ENCODE measurements at places on chromosomes 12 and 14. TPM values are rescaled to one million over a fixed set of nuclear protein-coding genes. Genes with fewer than 3 reads are reported as not detected.
A peak's percentile ranks its signal among the peaks of the same experiment; 100 is the strongest.

GRCh38 chr14:80627745-80628144, 313.8 kb downstream of the CEP128 start:
- DNase-seq: no peak

The RTN1 gene
- total RNA-seq: 10.6 TPM

The BHLHE41 gene
- 1.5 TPM for total RNA-seq

The TMEM229B gene
- total RNA-seq: 2.6 TPM

The PRB2 gene
- not detected for total RNA-seq

GRCh38 chr12:4216187-4216927, 57.2 kb upstream of the CCND2 start:
- DNase-seq: no peak

- no peak for DNase-seq
These were observed 212.0 kb downstream of the CACNA1C start for GRCh38 chr12:2264651-2265232.

DNA sequence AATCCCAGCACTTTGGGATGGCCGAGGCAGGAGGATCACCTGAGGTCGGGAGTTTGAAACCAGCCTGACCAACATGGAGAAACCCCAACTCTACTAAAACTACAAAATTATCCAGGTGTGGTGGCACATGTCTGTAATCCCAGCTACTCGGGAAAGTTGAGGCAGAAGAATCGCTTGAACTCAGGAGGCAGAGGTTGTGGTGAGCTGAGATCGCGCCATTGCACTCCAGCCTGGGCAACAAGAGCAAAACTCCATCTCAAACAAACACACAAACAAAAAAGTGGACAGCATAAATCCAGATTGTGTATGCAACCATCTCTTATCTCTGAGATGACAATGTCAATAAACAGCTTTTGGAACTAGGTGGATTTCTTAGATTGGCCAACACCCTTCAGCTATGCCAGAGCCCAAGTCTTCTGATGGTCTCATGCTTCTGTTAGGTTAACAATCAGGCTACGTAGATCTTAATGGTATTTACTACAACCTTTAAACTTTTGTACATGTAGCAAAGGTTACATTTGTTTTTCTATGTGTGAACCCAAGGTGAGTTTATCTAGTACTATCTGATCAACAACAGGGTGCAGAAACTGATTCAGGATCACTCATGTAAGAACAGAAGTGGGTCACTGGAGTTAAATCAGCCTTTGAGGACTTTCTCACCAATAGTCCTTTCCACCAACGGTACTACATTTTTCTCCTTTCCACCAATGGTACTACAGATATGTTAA, 73.7 kb downstream of the DUSP16 start:
- DNase-seq: no peak

The PLCZ1 gene
- total RNA-seq: 0.73 TPM

GRCh38 chr12:84058136-84058535, 854.5 kb downstream of the SLC6A15 start:
- DNase-seq: no peak

- DNase-seq: no peak
These were observed 550.0 kb upstream of the TBX3 start for GRCh38 chr12:115233891-115234543.

- no peak for DNase-seq
These were observed 493 bp downstream of the NUMB start for GRCh38 chr14:73457924-73458182.

DNA sequence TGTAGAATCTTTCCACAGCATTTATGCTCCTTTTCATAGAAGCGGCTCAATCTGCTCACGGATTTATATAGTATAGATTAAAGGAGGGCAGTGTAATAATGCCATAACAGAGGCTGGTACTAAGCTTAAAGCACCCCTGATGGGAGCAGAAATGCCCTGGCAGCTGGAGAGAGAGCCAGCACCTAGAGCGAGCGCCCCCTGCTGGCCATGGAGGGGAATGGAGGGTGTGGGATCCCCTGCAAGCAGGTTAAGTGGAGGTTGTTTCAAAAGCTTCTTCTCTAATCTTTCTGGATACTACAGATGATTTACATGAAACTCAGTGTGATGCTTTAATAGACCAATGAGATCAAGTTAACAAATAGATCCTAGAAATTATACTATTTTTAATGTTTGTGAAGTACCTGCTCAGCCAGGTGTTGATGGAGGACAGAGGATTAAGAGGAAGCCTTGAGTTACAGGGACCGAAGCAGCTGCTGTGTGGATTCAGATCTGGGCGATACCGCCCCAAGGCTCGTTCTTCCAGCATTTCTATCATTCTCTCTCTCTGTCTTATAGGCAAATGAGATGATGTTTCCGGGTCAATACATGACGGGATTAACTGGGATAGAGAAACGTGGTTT, 1519.3 kb upstream of the TMEM132C start:
- DNase-seq: peak; percentile 59

- DNase-seq: no peak
These were observed 815 bp downstream of the DEGS2 start for GRCh38 chr14:100158566-100159093.

The MYF6 gene
- total RNA-seq: not detected

The INF2 gene
- 184 TPM for total RNA-seq

DNA sequence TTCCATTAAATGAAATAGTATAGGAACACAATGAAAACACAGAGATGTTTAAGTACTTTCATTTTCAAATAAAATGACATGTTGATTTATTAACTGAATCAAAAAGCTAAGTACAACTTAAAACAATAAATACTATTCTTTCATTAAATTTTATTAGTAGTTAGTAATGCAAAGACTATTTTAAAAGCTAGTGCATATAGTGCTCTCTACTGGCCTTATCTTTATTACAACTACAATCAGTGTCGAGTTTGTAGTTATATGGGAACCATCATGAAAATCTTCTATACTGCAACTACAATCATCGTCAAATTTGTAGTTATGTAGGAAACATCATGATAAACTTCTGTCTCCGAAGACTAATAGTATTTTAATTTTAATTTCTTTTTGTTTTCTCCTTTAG, 8.9 kb upstream of the LIN7A start:
- no peak for DNase-seq

GRCh38 chr12:3041558-3042164, 35.5 kb upstream of the TSPAN9 start:
- peak; percentile 65 for DNase-seq

GRCh38 chr12:75792687-75793086, 238.9 kb downstream of the PHLDA1 start:
- no peak for DNase-seq

DNA sequence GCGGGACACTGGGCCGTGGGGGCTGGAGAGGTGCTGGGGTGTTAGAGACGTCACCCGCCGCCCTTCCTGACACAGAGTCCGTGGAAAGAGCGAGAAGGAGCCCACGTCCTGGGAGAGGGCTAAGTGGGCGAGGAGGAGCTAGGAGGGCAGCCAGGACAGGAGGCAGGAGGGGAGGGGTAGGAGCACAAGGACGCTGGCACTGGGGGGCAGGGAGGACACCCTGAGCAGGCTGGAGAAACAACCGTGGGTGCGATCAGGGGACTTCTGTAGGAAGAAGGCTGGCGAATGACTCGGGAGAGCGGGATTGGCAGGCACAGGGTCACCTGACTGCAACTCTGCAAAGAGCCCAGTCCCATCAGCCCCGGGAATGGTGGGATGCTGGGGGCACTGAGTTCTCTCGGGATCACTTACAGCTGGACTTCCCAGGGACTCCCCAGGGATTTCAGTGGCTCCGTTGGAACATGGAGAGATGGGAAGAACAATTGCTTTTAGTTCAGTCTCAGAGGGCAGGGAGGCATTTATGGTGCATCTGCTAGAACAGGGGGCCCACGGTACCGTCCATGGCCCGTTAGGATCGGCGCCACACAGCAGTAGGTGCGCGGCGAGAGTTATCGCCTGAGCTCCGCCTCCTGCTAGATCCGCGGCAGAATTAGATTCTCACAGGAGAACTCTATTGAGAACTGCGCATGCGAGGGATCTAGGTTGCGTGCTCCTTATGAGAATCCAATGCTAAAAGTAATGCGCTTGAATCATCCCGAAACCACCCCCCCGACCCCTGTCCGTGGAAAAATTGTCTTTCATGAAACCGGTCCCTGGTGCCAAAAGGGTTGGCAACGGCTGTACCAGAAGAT, 24.3 kb downstream of the UBR7 start:
- DNase-seq: peak; percentile 60

GRCh38 chr14:58865514-58866281, 227.9 kb downstream of the DACT1 start:
- DNase-seq: no peak

The GPR137C gene
- total RNA-seq: not detected

DNA sequence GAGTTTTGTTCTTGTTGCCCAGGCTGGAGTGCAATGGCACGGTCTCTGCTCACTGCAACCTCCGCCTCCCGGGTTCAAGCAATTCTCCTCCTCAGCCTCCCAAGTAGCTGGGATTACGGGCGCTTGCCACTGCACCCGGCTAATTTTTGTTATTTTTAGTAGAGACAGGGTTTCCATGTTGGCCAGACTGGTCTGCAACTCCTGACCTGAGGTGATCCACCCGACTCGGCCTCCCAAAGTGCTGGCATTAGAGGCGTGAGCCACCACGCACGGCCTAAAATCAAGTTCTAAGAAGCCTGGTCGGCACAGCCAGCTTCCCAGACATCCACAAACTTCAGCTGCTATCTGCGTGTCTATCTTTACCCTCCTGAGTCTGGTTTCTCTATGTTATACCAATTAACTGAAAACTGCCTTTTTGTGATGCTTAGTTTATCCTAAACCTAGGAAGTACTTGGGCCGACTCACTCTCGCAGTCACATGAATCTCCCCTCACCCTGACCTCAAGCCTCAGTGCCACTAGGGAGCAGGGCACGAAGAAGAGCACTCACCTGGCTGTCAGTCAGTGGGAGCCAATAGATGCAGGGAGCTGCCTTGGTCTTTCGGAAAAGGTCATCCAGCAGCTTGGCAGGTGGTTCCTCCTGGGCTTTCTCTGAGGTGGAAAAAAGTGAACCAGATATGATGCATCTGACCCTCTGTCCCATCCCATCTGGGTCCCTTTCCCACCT, 3.4 kb upstream of the CDH24 start:
- DNase-seq: no peak

GRCh38 chr14:22566845-22567244, 22.2 kb downstream of the DAD1 start:
- no peak for DNase-seq

- no peak for DNase-seq
These were observed 69.5 kb downstream of the ADAMTS20 start for GRCh38 chr12:43482311-43483085.

The KCNH5 gene
- total RNA-seq: 0.55 TPM

- DNase-seq: peak; percentile 37
These were observed 1.1 kb downstream of the GCH1 start for GRCh38 chr14:54901380-54902142.

The RBP5 gene
- total RNA-seq: not detected

- DNase-seq: no peak
These were observed 5.3 kb downstream of the ALDH1L2 start for GRCh38 chr12:105078712-105079570.

- DNase-seq: no peak
These were observed 298.1 kb upstream of the TMPO start for GRCh38 chr12:98217257-98217656.

DNA sequence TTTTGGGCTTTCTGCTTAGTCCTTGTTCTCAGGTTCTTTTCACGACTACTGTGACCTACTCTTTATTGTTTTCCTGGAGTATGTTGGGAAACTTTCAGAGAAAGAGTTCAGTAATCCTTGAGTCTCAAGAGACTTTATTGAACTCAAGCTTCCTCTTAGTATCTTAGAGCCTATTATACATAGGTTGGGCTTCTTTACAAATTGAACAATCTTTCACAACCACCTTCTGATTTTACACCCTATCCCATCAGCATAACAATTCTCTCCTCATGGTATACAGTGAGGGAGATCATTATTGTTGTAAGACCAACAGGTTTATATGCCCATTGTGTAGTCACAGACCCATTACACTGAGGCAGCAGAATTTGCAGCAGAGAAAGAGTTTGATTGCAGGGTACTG, 193.2 kb upstream of the IGF1 start:
- DNase-seq: no peak

- no peak for DNase-seq
These were observed 17.5 kb downstream of the KCNH5 start for GRCh38 chr14:63027719-63028118.

DNA sequence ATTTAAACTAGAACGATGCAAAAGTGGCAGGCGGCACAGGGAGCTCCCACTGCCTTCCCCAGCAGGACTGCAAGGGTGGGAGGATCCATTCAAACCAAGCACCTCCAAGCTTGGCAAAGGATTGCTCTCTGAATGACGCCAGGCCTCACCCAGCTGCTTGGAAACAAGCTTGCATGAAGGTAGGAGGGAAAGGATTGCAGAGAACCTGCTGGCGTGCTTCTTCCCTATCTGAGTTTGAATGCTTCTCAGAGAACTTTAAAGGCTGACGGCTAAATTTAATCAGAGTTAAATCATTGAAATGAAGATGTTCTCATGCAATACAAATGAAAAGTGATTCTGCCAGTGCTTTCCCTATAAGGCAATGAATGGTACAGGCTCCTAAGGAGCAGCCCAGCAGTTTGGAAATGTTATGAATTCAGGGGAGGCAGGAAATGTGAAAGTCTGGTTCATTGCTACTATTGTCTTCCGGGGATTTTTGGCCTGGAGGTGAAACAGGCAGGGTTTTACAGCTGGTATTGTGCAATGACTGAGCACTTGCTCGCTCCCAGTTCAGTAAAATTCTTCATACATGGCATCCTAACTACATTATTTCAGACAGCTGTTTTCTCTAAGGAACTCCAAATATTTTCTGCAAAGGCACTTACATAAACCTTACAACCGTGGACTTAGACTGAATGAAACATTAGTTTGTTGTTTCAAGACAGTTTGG, 31.9 kb upstream of the DUSP6 start:
- peak; percentile 62 for DNase-seq

- peak; percentile 39 for DNase-seq
These were observed 23.3 kb upstream of the EMP1 start for GRCh38 chr12:13173012-13173932.

The KRT74 gene
- not detected for total RNA-seq

The FAM90A1 gene
- total RNA-seq: not detected

DNA sequence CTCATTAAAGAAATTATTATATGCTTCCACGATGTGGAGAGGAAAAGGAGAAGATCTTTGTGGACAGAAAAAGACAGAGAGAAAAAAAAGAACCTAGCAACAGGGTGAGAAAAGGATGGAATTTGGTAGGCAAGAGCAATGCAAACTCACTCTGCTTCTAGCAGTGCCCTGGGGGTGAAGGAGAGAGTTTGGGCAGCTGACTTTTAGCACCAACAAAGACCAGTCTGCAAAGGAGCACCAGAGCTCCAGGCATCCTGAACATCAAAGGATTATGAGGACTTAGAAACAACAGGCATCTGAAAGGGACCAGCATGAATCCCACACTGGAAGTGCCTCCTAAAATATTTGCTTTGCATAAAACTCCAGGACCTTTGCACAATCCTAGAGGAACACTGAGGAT, 32.8 kb upstream of the RERG start:
- DNase-seq: no peak

DNA sequence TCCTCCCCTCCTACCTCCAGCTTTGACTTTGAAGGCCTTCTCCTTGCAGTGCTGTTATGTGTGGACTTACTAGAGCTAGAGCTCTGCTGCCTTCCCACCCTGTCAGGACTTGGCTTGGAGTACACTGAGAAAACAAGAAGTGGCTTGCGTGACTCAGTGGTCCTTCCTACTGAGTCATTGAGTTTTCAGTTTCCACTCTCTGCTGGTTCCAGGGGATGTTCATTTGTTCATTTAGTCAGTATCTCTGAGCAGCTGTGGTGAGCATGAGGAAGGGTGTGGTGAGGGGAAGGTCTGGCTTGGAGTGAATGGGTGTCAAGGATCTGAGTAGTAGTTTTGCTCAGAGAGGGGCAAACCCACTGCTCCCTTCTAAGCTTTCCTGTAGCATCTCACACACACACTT, 17.2 kb upstream of the ELK3 start:
- DNase-seq: no peak

Measured in stomach (tissue), 19 donors.